HepG2 (cell line): ENCODE measurements at places on chromosomes 2 and 18.

DNA sequence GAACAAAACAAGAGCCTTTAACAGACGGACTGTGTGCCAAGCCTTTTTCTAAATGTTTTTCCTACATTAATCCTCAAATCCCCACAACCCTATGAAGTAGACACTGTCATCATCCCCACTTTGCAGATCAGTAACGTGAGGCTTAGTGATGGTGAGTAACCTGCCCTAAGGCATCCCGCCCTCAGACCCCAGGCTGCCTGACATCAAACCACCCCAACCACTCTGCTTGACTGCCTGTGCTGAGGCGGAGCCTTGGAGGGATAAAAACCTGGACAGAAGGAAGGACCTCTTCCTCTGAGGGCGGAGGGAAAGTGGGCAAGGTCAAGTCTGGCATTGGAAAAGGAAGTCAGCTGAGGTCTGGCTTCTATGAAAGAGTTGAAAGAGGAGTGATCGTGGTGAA lies 104.6 kb downstream of the SP3 start:
- DNase-seq: no peak
- H3K27me3 ChIP-seq: peaks cover 39% of the 10 kb centered on the region
- no peaks in the 10 kb centered on the region for H3K4me1 ChIP-seq
- no peak overlapping the region for H3K27ac ChIP-seq
- H3K4me3 ChIP-seq: no peak overlapping the region

GRCh38 chr2:150167711-150168110 lies 319.8 kb downstream of the RND3 start:
- no peak overlapping the region for H3K4me3 ChIP-seq
- no peak for DNase-seq
- no peaks in the 10 kb centered on the region for H3K36me3 ChIP-seq

DNA sequence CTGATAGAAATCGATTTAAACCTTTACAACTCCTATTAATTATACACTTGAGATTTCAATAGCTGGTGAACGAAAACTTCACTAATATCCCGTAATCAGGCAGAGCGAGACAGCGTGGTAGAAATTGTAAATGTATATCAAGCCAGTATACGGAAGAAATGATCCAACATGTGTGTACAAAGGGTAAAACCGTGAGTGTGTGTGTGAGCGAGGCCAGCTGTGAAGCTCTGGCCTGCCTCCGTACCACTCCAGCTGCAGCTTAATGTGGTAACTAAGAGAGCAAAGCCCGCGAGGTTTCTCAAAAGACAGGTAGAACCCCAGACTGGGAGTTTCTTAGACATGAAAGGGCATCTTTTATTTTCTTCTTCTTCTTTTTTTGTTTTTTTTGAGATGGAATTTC lies 52.3 kb upstream of the ZNF516 start:
- H3K27me3 ChIP-seq: peaks cover 14% of the 10 kb centered on the region
- no peaks in the 10 kb centered on the region for H3K36me3 ChIP-seq
- H3K27ac ChIP-seq: no peak overlapping the region
- DNase-seq: no peak
- peaks cover 6% of the 10 kb centered on the region; the same call in 1 of the 2 replicates for H3K4me1 ChIP-seq
- no peak overlapping the region for H3K4me3 ChIP-seq

DNA sequence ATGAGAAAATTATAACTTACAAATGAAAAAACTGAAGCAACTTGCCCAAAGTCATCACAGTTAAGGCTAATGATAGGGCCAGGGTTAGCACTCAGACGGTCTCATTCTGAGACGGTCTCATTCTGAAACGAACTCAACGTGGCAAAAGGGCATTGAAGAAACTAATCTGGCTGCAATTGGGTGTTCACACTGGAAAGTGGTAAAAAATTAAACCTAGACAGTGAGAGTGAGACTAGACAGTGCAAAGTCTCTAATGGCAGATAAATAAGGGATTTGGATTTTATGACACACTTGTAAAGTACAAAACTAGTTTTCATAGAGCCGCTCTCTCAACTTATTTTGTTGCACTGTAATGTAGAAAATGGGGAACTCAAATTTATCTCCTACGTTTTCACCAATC lies 9.2 kb downstream of the LRPPRC start:
- H3K27ac ChIP-seq: no peak overlapping the region
- H3K4me1 ChIP-seq: peaks cover 18% of the 10 kb centered on the region
- no peak for DNase-seq
- no peaks in the 10 kb centered on the region for H3K27me3 ChIP-seq

DNA sequence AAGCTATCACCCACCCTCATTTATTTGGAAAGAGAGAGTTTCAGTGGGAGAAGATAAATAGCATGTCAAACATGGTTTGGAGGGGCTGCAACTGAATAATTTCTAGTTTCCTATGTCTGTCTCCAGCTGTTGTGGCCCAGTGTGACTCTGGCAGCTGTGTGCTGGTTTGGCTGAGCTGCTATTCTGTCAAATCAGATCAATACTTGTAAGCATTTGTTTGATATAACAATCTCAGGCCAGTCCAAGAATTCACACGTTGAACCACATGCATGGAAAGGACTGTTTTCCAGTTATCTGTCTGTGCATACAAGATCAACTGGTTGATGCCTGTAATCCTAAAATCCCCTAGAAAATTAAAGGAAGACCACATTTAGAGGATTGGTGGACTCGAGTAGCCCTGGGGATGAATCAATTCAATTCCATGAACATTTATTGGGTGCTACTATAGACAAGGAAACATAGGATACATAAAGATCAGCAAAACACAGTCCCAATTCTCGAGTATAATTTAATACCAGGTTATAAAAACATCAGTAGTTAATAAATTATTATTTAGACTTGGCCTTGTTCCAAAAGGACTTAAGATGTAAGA lies 209.0 kb upstream of the PARD3B start:
- H3K4me3 ChIP-seq: no peak overlapping the region
- H3K27me3 ChIP-seq: no peaks in the 10 kb centered on the region
- no peak for DNase-seq

- no peaks in the 10 kb centered on the region for H3K36me3 ChIP-seq
- no peak overlapping the region for H3K27ac ChIP-seq
- H3K27me3 ChIP-seq: peaks cover 22% of the 10 kb centered on the region; the same call in 1 of the 3 replicates
These were observed 94.5 kb upstream of the KLHL14 start for GRCh38 chr18:32867330-32867729.

GRCh38 chr2:205776720-205777119 lies 94.4 kb downstream of the NRP2 start:
- H3K27ac ChIP-seq: no peak overlapping the region
- no peaks in the 10 kb centered on the region; the same call in 1 of the 2 replicates for H3K27me3 ChIP-seq
- no peaks in the 10 kb centered on the region for H3K4me1 ChIP-seq
- DNase-seq: no peak
- H3K4me3 ChIP-seq: no peak overlapping the region
- no peaks in the 10 kb centered on the region for H3K36me3 ChIP-seq

GRCh38 chr18:78713069-78713468 lies 266.5 kb upstream of the SALL3 start:
- no peak for DNase-seq
- H3K4me3 ChIP-seq: no peak overlapping the region
- H3K27me3 ChIP-seq: no peaks in the 10 kb centered on the region; the same call in 1 of the 2 replicates
- no peaks in the 10 kb centered on the region for H3K4me1 ChIP-seq
- no peaks in the 10 kb centered on the region for H3K36me3 ChIP-seq

DNA sequence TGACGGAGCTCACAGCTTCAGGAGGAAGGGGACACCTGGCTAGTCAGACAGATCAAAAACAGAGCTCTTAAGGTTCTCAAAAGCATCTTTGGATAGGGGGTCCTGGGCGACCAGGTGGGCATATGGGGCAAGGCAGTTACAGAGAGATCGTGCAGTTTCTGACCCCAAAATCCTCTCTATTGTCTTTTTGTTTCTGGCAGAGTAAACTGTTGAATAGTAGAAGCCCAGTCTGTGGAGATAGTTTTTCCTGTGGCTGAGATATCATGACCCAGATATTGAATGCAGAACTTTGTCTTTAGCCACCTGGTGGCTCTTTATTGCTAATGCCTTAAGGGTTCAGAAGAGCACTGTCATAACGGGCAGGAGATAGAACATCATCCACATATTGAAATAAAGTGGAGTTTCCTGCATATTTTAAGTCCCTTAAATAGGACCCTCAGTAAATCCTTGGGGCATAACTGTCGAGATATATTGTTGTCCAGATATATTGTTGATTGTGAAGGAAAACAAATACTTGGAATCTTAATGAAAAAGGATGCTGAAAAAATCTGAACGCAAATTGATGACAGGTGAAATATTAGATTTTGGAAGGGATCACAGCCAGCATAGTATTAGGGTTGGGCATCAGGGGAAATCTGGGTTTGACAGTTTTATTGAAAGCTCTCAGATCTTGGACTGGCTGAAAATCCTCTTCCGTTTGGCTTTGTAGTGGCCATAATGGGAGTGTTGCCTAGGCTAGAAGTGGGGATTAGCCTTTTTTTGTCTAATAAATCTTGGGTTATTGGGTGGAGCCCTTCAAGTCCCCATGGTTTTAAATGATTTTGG lies 14.1 kb upstream of the ZDBF2 start:
- H3K36me3 ChIP-seq: no peaks in the 10 kb centered on the region; the same call in 1 of the 2 replicates
- H3K27ac ChIP-seq: no peak overlapping the region
- no peaks in the 10 kb centered on the region for H3K4me1 ChIP-seq

DNA sequence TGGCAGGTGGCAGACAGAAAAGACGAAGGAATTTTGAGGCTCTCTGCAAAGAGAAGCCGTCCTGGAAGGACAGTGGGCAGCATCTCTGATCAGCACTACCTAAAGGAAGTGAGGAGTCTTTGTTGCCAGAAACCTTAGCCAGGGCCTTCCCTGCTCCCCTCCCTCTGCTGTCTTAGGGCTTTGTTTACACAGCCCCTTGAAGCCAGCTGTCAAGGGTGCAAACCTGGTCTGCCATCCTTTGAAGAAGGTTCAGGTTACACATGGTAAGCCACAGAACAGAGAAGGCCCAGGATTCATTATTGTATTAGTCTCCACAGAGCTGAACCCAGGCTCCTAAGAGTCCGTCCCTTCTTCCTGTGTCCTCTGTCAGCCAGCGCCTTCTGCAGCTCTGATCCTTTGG lies 356.7 kb downstream of the TGIF1 start:
- peaks cover 25% of the 10 kb centered on the region; the same call in 2 of the 3 replicates for H3K27me3 ChIP-seq
- H3K36me3 ChIP-seq: no peaks in the 10 kb centered on the region
- H3K4me3 ChIP-seq: no peak overlapping the region
- no peak for DNase-seq
- no peaks in the 10 kb centered on the region for H3K4me1 ChIP-seq
- H3K27ac ChIP-seq: no peak overlapping the region

- no peaks in the 10 kb centered on the region for H3K36me3 ChIP-seq
- peaks cover 22% of the 10 kb centered on the region for H3K4me1 ChIP-seq
- no peak overlapping the region for H3K27ac ChIP-seq
- H3K27me3 ChIP-seq: no peaks in the 10 kb centered on the region
- no peak for DNase-seq
These were observed 31.7 kb upstream of the SOS1 start for GRCh38 chr2:39152504-39152903.

DNA sequence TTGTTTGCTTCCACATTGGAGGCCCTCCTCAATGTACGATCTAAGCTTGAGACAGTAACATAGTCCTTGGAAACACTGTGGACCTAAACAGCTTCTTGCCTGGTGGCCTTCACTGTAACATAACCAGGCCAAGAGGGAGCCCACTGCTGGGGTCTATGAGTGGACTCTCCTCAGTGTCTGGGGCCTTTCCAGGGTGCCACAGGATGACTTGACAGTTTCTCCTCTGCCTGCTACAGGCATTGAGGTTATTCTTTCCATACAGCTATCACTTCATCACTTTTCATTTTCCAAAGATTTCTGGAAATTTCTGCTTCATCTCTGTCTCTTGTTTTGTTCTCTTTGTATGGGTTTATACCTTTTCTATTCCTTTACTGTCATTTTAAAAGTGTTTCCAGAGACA lies 11.3 kb downstream of the SCTR start:
- no peaks in the 10 kb centered on the region for H3K36me3 ChIP-seq
- DNase-seq: no peak
- peaks cover 5% of the 10 kb centered on the region; the same call in 2 of the 3 replicates for H3K27me3 ChIP-seq

- H3K27me3 ChIP-seq: no peaks in the 10 kb centered on the region
- no peak for DNase-seq
- peaks cover 40% of the 10 kb centered on the region for H3K4me1 ChIP-seq
- no peak overlapping the region for H3K4me3 ChIP-seq
These were observed 102.6 kb downstream of the DPP10 start for GRCh38 chr2:114545052-114545451.

- H3K27ac ChIP-seq: no peak overlapping the region
- H3K27me3 ChIP-seq: peaks cover 5% of the 10 kb centered on the region; the same call in 1 of the 2 replicates
- no peak overlapping the region for H3K4me3 ChIP-seq
- no peaks in the 10 kb centered on the region for H3K4me1 ChIP-seq
These were observed 36.9 kb upstream of the SMIM21 start for GRCh38 chr18:75464356-75464755.

GRCh38 chr18:3368193-3368592 lies 81.8 kb upstream of the TGIF1 start:
- H3K4me3 ChIP-seq: no peak overlapping the region
- no peaks in the 10 kb centered on the region for H3K36me3 ChIP-seq
- no peak overlapping the region for H3K27ac ChIP-seq
- H3K4me1 ChIP-seq: no peaks in the 10 kb centered on the region; the same call in 1 of the 2 replicates
- H3K27me3 ChIP-seq: no peaks in the 10 kb centered on the region; the same call in 2 of the 3 replicates

DNA sequence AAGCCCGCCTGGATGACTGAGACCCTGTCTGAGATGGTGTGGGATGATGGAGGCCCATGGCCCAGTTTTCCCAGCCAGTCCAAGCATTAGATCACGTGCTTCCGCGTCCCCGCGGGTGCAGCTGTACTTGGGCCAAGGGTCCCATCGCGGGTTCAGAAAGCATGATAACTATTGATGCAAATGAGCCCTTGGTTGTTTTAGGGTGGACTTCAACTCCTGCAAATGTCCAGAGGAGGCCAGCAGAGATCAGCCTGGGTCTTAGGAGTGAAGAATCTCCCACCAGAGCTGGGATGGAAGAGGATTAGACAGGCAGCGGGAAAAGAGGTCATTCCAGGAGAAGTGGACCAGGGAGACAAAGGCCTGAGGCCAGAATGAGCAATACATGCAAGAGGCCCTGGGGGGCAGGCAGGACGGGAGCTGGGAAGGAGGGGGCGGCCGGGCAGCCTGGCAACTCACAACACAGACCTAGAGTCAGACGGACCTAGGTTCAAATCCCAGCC lies 89.9 kb upstream of the TMEM247 start:
- no peaks in the 10 kb centered on the region for H3K27me3 ChIP-seq
- no peak overlapping the region for H3K4me3 ChIP-seq
- H3K36me3 ChIP-seq: peaks cover 18% of the 10 kb centered on the region; the same call in 2 of the 3 replicates
- DNase-seq: peak; percentile 39
- peaks cover 56% of the 10 kb centered on the region for H3K4me1 ChIP-seq

- no peak overlapping the region for H3K4me3 ChIP-seq
- H3K27me3 ChIP-seq: no peaks in the 10 kb centered on the region
- H3K27ac ChIP-seq: no peak overlapping the region
- no peak for DNase-seq
These were observed 45.3 kb downstream of the EDAR start for GRCh38 chr2:108943751-108944150.
